ENCODE measurements at places on chromosomes 7 and 10.
A peak's percentile ranks its signal among the peaks of the same experiment; 100 is the strongest.

- no peak for DNase-seq
Observed at GRCh38 chr10:102595897-102596296, 48.4 kb upstream of the TRIM8 start.

- DNase-seq, result peak; percentile 81
Observed at GRCh38 chr10:34397324-34397723, 417.8 kb downstream of the PARD3 start.

DNA sequence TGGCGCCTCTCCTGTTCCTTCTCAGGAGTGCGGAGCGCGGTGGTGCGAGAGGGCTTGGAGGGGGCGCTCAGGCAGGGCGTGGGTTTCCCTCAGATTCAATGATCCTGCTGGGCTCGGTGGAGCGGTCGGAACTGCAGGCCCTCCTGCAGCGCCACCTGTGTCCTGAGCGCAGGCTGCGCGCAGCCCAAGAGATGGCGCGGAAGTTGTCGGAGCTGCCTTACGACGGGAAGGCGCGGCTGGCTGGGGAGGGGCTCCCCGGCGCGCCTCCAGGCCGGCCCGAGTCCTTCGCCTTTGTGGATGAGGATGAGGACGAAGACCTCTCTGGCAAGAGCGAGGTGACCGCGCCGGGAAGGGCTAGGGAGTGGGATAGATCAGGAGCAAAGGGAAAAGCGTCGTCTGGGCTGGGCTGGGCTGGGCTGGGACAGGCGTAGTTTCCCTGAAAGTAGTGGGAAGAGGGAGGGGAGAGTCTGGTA lies 17.0 kb downstream of the FAM131B start:
- DNase-seq, result peak; percentile 25

DNA sequence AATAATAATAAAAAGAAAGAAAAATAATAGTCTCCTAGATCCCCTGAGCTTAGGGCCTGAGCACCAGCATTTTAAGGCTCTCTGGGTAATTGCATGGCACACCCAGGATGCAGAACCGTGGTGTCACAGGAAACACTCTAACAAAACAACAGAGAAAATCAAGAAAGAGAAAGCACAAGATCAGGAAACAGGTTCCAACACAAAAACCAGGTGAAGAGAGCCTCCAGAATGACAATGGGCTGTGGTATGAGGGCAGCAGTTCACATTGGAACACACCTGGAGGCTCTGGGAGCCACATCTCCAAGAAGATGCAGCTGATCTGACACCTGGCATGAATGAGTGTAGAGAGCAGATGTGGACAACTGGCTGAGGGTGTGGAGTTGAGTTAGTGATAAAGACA lies 7.1 kb downstream of the MMRN2 start:
- DNase-seq, result no peak

GRCh38 chr7:101614098-101614938 lies 14.8 kb downstream of the MYL10 start:
- DNase-seq, result no peak

DNA sequence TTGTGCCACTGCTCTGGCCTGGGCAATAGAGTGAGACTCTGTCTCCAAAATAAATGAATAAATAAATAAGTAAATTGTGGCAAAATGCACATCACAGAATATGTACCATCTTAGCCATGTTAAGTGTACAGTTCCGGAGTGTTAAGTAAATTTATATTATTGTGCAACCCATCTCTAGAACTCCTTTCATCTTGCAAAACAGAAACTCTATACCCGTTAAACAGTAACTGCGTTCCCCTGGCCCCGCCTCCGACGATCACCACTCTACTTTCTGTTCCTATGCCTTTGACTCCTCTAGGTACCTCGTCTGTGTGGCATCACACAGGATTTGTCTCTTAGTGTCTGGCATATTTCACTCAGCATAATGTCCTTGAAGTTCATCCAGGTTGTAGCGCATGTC lies 356.4 kb upstream of the FOXK1 start:
- DNase-seq, result no peak

Data from cardiac fibroblast (primary cell).